ENCODE measurements at places on chromosomes 2 and 18.

DNA sequence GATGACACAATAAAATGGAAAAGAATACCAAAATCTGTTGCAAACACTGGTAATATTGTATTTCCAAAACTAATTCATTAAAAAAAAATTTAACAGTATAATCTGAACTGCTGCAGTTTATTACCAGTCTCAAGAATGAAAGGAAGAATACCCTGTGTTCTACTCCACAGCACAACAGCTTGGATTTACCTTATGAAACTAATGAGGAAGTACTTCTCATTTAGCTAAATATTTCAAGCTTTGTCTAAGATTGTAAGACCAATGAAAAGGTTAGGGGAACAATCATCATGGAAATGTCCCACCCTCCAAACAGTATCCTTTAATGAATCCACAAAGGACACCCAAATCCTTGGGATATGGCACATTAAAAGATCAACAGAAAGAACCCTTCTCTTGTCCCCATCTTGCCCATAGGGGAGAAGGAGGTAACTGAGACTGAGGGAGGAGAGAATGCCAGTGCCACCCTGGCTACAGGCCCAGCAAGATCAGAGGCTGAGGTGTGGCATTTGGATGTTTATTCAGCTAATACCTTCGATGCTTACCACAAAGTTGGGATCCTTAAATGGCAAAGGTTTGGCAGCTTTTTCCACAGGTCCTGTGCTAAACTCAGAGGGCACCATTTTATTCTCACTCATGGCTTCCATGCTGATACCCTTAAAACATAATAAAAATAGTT lies 17.7 kb downstream of the INO80C start:
- DNase-seq: no peak

DNA sequence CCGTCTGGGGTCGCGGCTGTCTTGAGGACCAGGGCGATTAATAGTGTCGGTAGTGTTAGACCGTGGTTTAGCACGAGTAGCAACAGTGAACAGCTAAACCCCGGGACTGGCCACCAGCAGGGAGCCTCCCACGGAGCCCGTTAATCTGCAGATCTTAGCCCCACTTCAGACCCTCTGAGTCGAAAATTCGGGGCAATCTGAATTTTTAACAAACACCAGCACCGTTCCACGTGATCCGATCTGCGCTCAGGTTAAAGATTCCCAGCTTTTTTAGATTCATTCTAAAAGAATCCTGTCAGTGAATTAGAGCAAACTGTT lies 479 bp upstream of the ATP5F1A start:
- no peak for DNase-seq

GRCh38 chr2:230439590-230439989 lies 23.6 kb downstream of the SP100 start:
- DNase-seq: no peak

- no peak for DNase-seq
Measured at GRCh38 chr2:206112846-206113547, 27.0 kb upstream of the INO80D start.

DNA sequence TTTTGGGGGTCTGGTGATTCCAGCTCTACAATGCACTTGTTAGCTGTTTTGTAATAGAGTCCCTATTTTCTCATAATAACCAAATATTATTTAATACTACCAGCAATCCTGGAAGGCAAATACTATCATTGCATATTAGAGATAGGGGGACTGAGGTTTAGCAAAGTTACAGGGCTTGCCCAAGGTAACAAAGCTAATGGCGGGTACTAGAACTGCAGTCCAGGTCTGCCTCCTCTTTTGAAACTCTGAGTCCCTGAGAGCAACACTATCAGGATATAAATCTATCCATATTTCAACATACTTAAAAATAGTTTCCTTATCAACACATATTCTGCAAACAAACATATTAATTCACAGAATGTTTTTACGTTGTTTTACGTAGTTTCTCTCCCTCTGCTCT lies 235.5 kb upstream of the ACVR2A start:
- DNase-seq: no peak

GRCh38 chr2:7595206-7595605 lies 678.0 kb downstream of the RNF144A start:
- no peak for DNase-seq

DNA sequence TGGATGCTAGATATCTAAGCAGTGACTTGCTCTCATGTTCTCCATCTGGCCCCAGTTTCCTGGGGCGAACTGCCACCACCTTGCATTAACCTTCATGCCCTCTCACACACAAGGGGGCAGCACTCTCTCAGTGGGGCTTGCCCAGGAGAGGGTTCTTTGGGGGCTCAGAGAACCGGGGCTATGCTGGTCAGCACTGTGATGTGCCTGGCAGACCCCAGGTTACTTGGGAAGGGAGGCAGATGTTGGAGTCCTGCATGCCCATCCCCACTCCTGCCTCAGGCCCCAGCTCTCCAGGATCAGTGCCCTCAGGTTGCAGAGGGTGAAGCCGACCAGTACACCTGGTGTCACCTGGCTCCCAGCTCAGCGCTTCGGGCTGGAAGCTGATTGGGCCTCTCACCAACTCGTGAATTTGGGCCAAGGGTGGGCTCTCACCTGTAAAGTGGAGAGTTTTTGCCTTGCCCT lies 396.2 kb upstream of the HS6ST1 start:
- DNase-seq: no peak

DNA sequence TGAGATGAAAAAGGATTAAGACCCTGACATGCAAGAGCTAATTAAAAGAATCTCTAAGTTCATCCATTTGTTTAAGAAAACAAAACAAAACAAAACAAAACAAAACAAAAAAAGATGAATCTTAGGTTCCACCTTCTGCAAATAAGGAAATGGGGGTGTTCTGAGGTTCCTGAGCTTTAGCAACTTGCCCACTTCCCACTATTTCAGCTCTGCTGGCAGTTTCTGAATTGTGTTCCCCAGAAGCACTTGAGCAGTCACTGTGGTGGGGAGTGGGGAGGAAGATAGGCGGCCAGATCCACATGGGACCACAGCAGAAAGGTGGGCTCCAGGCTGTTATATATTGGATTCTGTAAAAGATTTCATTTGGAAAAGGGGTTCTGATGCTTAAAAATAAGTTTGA lies 20.3 kb downstream of the INO80C start:
- no peak for DNase-seq

GRCh38 chr2:10332402-10333246 lies 29.9 kb downstream of the HPCAL1 start:
- DNase-seq: no peak

DNA sequence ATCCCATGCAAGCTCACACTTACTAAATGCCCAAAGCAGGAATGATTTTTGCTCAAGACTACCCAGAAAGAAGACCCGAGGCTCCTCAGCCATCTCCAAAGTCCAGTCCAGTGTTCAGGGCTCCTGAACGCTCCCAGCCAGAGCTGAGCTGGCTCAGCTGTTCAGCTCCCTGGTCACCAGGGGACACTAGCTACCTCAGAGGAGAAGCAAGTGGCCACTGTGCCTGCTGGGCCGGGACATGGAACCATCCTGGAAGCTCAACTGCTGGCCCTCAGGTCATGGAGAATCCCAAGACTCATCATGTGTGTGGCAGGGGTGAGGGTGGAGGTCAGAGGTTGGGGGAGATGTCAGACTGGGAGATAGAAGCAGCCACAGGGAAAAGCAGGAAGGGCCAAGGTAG lies 89.0 kb downstream of the GALNT14 start:
- DNase-seq: no peak

- no peak for DNase-seq
Measured at GRCh38 chr18:39521164-39521563, 1955.6 kb upstream of the CELF4 start.

GRCh38 chr2:86087936-86088850 lies 17.5 kb downstream of the POLR1A start:
- no peak for DNase-seq

GRCh38 chr18:2223449-2223848 lies 347.9 kb downstream of the METTL4 start:
- DNase-seq: no peak

- DNase-seq: no peak
Measured at GRCh38 chr2:182615036-182615435, 101.0 kb upstream of the DNAJC10 start.

GRCh38 chr2:215917953-215918620 lies 95.3 kb downstream of the MREG start:
- no peak for DNase-seq

- DNase-seq: no peak
Measured at GRCh38 chr18:58997811-58998337, 133.2 kb downstream of the ZNF532 start.

DNA sequence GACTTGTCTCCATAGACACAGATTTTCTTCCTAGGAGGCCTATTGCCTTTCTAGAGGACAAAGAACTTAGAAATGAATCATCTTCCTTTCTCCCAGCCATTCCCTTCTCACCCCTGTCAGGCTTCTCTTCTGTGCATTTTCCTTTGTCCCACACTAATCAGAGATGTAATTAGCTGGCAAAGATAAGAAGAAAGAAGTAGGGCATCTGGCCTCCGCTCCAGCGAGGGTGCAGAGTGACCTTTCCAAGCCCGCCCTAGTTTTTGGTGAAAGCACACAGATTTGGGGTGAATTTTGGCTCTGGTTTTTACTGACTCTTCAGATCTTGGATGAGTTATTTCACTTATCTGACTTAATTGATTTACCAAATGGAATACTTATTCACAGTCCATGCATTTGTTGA lies 626.5 kb downstream of the ZEB2 start:
- DNase-seq: no peak

DNA sequence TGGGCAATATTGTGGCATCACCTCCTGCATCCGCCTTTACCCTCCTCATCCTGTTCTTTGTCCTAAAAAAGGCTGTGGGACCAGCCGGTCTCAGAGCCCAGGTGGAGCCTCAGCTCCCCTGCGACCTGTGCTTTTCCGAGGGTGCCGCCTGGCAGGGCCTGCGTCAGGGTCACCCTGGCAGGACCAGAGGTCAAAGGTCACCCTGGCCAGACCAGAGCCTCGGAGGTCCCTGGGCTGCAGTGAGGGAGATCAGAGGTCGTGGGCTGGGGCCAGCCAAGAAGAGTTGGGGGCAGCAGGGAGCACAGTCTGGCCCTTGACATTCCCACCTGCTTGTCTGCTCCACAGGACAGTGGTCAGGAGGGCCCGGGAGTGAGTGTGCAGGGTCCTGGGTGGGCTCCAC lies 31.5 kb downstream of the RBFA start:
- DNase-seq: no peak

DNA sequence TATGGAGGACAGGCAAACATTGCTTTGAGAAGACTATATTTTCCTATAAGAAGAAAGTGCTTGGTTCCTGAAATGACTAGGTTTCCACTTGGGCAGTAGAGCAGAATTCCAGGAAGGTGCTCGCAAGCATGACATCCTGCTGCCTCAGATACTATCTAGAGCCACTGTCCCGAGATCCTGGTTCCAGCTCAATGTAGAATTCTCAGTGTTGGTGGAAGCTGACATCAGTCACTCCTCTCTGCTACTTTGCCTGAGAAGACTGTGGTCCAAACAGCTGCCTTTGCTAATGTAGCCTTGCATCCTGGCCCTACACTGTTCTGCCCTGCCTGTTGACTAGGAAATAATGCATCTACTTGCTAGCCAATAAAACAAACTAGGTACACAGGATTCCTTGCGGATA lies 50.0 kb upstream of the ITGA6 start:
- no peak for DNase-seq

DNA sequence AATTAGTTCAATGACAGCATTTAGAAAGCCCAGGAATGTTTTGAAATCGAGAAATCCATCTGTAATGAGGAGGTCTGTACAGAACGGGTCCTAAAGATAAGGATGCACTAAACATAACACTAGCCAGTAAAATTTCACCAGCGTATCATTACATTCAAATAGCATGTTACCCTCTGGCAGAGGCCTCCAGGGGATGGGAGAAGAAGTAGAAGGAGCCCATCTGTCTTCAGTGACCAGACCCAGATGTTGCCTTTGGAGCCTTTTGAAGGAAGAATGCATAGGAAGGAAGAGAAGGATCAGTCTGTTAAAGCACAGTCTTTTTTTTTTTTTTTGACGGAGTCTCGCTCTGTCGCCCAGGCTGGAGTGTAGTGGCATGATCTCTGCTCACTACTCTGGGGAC lies 86.1 kb upstream of the BCL2L11 start:
- no peak for DNase-seq

- DNase-seq: no peak
Measured at GRCh38 chr2:220682616-220683015, 889.5 kb downstream of the EPHA4 start.

DNA sequence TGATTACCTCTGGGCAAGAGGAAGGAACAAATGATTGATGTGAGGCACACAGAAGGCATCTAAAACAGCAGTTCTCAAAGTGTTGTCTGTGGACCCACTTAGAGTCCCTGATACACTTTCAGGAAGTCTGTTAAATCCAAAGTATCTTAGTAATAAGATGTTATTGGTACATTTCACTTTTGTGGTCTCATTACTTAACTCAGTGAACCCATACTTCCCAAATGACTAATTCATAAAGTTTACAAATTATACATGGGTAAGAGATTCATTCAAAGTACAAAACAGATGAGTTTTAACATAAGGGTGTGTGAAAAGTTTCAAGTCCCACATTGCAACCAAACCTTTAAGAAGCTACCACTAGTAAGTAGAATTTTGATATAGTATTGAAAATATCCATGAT lies 440.5 kb downstream of the NUP35 start:
- DNase-seq: no peak

DNA sequence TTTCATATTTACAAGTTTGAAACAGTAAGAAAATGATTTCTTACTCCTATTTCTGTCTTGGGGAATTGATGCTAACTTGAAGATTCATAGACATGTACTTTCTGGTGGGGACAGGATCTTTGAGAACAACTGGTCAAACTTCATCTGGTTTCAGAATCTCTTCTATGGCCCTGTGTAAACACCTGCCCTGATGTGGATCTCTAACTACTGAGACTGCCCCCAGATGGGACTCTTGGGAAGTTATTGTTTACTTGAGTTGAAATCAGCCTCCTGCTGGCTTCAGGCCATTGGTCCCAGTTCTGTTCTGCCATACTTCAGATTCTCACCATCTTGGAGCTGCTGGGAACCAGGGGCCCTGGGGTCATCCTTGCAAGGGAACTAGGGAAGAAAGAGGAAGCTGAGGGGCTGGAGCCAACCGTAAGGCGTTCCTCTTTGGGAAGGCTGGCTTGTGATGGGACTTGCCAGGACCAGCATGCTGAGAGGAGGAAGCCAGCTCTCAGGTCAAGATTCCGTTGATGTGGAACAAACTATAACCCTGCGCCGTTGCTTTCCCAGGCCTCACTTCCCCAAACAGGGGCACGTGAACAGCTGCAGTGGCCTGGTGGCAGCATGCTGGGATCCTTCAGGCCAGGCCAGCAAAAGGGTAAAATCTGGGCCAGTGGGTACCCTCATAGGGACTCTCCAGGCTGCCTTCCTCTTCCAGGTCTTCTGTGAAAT lies 135.5 kb upstream of the CXCR4 start:
- DNase-seq: no peak

- DNase-seq: no peak
Measured at GRCh38 chr2:202944816-202945215, 32.7 kb downstream of the CARF start.

DNA sequence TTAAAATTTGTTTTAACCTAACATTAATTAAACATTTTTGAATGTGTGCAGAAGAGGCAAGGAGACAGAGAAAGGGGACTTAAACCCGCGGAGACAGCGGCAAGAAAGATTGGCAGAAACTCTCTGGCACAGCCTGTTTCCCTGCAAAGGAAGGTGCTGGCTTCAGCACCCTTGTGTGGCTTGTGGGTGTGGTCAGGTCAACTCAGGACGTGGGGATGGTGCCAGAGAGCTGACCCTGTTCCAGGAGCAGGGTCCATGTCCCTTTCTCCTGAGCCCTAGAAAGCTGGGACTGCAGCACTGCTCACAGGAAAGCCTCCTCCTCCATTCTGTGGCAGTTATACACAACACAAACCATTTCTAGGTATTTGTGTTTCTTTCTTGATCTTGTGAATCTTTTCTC lies 176.2 kb upstream of the ST6GAL2 start:
- no peak for DNase-seq
